Activated CD4-positive, alpha-beta T cell treated with anti-CD3 and anti-CD28 coated beads, Interleukin-2, amount 50 U/mL, for 1 hour (primary cell): ENCODE measurements at places on chromosomes 2 and 18.

- DNase-seq, result no peak
Observed at GRCh38 chr2:149739883-149740265, 152.3 kb upstream of the MMADHC start.

DNA sequence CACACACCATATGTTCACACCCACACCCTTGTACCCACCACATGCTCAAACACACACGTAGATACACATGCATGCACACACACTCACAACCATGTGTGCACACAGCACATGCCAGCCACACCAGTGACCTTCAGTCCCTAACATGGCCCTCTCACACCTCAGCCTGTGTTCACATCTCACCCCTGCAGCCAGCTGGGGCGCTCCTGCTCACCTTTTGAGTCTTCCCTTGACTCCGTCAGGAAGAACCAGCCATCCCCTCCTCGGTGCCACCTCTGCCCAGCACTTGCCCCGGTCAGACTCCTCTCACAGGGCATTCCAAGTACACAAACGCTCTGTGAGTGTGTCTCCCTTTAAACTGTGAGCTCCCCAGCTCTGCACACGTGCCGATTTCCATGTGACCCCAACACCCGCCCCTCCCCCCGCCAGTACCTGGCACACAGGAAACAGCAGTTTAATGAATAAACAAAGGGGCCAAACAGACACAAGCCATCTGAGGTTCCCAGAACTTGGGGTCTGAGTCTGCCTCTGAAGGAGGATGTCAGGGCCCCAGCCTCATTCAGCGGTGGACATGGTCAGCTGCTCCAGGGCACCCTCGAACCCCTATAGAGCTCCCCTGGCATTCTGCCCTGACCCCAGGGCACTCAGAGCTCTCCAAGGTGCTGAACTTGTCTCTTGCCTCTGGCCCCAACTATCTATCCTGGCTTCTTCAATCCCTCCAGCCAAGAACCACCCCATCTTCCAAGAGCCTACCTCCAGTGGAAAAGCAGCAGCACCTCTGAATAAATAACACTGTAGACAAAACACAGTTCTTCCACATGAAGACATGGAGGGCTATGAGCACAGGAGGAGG, 252.9 kb downstream of the ATAD2B start:
- DNase-seq, result no peak

DNA sequence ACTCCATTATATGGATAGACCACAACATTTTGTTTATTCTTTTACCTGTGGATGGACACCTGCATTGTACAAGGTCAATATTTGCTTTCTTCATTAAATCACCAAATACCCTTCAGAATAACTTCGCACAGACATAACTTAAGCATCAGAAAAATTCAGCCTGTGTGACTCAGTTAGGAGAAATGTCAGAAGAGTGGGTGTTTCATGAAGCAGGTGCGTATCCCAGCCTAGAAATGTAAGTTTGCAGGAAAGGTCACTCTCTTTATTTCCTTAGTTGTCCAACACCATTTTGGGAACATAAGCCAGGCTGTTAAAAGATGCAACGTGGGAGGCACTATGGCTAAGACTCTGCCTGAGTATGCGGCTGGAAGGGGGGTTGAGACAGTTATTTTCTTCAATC, 48.6 kb upstream of the FHL2 start:
- DNase-seq, result no peak

GRCh38 chr2:33375054-33375453, 101.4 kb upstream of the RASGRP3 start:
- DNase-seq, result no peak

- DNase-seq, result no peak
Observed at GRCh38 chr2:38474715-38475566, 97.9 kb upstream of the ATL2 start.

- no peak for DNase-seq
Observed at GRCh38 chr2:216474925-216475670, 23.5 kb upstream of the RPL37A start.

DNA sequence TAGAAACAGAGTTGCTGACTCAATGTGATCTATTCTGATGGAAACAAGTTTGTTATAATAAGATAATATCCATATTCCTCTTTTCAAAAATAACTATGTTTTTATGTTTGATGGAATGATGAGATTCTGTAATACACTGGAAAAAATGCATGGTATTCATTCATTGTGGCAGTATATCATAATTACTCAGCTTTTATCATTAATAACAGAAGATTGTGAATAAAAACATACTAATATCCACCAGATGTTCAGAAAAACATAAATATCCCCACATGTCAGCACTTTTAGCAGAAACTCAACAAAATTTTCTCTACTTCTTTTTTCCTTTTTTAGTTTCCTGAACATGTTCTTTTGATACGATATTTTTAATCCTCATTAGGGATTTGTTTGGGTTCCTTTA, 130.9 kb upstream of the CAVIN2 start:
- no peak for DNase-seq
